ENCODE measurements at places on chromosomes 4 and X. TPM values are rescaled to one million over a fixed set of nuclear protein-coding genes. Genes with fewer than 3 reads are reported as not detected.
A peak's percentile ranks its signal among the peaks of the same experiment; 100 is the strongest.

DNA sequence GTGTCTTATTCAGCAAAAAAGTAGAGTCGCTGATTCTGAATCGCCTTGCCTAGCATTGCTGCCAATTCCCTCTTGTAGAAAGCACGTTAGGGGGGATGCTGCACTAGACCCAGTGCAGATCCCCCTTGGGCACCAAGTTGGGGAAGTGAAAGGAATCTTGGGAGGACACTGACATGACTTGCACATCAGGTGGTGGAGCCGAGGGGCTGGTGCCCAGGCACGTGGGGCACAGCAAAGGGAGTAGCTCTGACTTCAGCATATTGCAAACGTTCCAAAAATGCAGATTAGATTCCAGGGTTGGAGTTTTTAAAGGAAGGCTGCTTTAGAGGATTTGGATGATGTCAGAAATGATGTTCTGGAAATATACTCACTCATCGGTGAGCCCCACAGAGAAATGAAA is 47.4 kb upstream of the GPM6B start:
- peak; percentile 23 for DNase-seq

DNA sequence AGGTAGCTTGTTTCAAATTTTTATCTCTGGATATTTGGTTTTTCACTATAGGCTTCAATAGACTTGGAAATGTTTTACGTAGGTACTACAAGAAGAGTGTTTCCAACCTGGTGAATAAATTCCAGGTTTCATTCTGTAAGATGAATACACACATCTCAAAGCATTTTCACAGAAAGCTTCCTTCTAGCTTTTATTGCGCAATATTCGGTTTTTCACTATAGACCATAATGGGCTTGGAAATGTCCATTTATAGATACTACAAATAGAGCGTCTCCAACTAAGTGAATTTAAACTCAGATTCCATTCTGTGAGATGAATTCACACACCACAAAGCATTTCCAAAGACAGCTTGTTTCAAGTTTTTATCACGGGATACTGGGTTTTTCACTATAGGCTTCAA is 857.7 kb upstream of the HS3ST1 start:
- DNase-seq = no peak

DNA sequence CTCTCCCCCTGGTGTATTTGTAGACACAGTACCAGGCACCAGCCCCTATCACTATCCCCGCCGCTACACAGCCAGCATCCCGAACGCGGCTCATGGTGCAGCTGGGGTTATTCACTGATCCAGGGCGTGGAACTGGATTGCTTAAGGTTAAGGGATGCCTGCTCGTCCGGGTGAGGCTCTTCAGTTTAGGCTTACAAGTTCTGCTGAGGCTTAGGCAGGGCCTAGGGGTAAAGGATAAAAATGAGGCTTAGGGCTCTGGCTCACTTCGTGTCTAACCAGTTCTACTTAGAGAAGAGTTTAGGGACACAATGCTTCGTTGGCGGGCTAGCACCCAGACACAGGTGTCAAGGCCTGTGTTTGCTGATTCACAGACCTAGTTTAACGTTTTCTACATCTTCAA is 2.2 kb downstream of the ARMCX2 start:
- DNase-seq = no peak

DNA sequence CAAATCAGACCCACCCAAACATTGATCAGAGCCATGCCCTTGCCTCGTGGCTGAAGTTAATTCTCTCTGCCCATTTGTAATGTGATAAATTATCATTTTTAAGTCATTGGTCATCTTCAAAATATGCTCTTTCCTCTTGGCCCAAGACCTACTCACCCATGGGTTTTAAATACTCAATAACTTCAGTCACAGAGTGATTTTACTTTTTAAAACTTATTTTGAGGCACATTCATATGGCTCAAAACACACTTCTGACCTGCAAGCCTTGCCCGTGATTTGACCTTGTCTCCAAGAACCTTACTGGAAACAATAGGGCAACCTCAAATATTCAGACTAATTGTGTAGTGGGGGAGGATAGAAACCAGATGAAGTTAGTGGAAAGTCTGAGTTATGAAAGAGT is 176.2 kb upstream of the LNX1 start:
- DNase-seq = no peak

HTR2C gene
- not detected for total RNA-seq

- no peak for DNase-seq
Observed at GRCh38 chrX:20147561-20147960, 5.9 kb upstream of the EIF1AX start.

DNA sequence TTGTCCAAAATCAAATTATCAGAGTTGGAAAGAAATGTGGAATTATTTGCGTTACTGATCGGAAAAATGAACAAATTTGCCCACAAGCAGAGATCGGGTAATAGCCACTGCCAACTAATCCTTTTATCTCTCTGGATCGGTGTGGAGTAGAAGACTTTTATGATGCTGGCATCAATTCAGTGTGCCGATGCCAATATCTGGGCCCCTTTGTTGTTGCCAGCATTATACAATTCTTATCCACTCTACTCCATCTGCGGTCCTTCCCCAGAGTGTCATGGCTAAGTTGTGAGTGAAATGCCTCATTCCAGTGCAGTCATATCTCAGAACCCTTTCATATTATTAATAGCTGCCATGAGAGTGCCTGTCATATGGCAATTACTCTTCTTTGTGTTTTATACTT is 660.2 kb downstream of the ADGRL3 start:
- no peak for DNase-seq

DNA sequence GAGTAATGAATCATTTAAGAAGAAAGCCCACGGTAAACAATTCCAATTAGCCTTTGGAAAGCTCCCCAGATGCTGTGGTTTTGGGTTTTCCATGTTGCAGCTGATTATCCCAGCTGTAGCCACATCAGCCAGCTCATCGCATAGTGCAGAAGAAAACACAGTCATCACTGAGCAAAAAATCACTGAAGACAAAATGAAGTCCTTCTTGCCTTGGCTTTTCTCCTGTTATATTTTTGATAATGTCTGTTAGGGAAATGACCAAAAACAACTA is 193.0 kb upstream of the C1QTNF7 start:
- DNase-seq = peak; percentile 91

FAM236C gene
- total RNA-seq = not detected

DNA sequence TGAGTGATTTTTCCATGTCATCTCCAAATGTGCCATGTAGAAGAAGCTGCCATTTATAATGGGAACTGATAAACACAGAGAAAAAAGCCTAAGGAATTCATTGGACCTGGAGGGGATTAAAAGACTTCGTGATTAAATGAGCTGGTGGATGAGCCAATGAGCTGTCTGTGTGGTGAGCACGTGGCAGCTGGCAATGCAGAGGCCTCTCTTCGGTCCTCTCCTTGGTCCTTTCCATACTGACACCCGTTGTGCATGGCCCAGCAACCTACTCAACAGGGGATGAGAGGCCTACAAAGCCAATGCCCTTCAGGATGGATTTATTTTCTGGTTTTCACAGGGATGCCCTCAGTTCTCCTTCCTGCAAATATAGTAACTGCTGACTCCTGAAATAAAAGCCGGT is 87.7 kb upstream of the STS start:
- DNase-seq = no peak

BTC gene
- total RNA-seq = 0.46 TPM

SYNPO2 gene
- 0.46 TPM for total RNA-seq

- DNase-seq = peak; percentile 14
Observed at GRCh38 chrX:67692246-67692645, 148.4 kb downstream of the AR start.

- DNase-seq = no peak
Observed at GRCh38 chrX:13440176-13440575, 120.3 kb upstream of the ATXN3L start.

- peak; percentile 62 for DNase-seq
Observed at GRCh38 chr4:170090352-170091052, 746 bp upstream of the AADAT start.

Data from foreskin keratinocyte (primary cell).